Dermis lymphatic vessel endothelial cell (primary cell): ENCODE measurements at places on chromosomes 7 and 10. TPM values are rescaled to one million over a fixed set of nuclear protein-coding genes. Genes with fewer than 3 reads are reported as not detected.

EPHA1 gene
- 0.11 and 0.17 TPM in 2 replicates for total RNA-seq

TLX1 gene
- not detected in 2 replicates for total RNA-seq

OR13A1 gene
- total RNA-seq: not detected in 2 replicates

MRLN gene
- total RNA-seq: not detected in 2 replicates

ZNF438 gene
- 3.1 and 3.6 TPM in 2 replicates for total RNA-seq

FGL2 gene
- 1.1 and 4.9 TPM in 2 replicates for total RNA-seq
